ENCODE measurements at places on chromosomes 2 and 18.

DNA sequence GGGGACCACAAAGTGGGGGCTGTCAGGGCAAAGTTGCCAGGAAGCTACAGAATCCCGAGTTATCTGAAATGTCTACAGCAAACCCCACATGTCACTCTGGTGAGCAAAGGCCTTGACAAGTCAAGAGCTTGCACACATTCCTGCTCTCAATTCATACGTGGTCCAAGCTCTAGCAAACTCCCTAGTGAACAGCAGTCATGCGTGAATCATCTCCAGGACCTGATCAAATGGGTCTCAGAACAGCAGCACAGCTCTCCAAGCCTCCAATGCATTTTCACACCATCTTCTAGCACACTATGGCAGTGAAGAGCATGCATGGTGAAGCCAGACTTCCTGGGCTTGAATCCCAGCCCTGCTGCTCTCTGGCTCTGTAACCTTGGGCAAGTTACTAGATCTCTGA is 68.5 kb downstream of the MYO5B start:
- DNase-seq = no peak

DNA sequence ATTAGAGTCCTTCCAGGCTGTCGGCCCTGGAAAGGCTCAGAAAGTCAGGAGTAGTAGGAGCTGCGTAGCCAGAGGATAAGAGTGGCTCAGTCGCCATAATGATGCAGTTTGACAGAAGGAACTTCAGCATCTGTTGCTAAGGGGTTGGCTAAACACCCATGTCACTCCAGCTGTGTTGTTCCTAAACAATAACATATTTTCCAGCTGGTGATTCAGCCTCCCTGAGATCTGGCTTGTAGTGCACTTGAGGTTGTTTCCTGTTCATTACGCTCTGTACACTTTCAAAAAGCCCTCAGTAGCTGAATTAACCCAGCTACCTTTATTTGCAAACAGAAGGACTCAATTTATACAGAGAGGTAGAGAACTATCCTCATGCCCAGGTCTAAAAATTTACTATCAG is 39.7 kb upstream of the EPAS1 start:
- DNase-seq = peak; percentile 94

GRCh38 chr2:54574107-54574859 is 118.2 kb downstream of the SPTBN1 start:
- peak; percentile 57 for DNase-seq

GRCh38 chr2:238704471-238705225 is 143.2 kb upstream of the TWIST2 start:
- DNase-seq = no peak

- DNase-seq = no peak
These were observed 177.2 kb downstream of the NEDD4L start for GRCh38 chr18:58221060-58221725.

DNA sequence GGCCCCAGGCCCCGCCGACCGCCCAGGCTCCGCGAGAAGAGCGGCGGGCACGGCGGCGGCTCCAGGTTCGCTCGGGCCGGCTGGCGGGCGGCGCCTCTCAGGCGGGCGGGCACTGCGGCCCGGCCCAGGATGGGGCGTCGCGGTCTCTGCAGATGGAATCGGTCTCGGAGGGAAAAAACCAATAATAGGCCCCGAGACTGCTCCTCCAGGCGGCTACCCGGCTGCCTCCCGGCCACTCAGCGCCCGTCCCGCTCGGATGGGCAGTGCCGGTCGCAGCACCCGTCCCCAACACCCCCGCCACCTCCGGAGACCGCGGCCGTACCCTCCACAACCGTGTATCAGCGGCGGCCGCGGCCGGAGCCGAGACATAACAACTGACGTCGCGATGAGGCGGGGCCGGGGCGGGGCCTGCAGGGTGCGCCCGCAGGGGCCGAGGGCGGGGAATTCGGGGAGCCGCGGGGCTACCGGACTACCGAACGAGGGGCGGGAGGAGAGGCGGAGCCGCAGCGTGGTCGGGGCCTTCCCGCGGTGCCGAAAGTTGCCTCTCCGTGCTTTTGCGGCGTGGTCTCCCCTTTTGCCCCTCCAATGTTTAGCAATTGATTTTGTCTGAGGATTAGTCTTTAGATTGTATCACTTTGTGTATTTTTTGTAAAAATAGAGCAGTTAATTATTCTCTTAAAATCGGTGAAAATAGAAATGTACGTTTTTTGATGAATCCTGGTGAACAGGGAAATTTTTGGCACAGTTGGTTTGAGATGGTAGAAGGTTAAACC is at the start of gene RNF103:
RNF103 (minus strand) TSS at position 372 of the 773 bp plus-strand sequence. CDS start 979 bp downstream, outside the sequence.
- peak; percentile 86 for DNase-seq

DNA sequence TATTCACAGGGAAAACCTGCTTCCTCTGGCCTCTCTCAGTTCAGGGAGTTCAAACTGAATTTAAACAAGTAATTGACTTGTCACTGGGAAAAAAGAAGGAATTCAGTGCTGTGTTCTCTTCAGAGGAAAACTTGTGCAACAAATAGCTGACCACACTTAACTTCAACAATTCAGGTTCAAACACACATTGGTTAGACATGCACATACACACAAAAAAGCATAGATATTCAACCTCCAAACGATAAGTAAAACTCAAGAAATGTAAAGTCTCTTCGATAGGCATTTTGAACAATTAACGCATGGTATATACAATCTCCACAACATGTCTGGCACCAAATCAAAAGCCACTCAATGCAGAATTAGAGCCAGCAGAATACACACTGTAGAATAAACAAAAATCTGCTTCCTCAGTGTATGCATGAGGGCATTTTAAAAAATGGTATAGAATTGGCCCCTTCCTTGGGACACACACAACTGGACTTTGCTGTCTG is 269.0 kb downstream of the TCF4 start:
- peak; percentile 73 for DNase-seq

GRCh38 chr2:217847115-217847514 is 155.7 kb downstream of the TNS1 start:
- no peak for DNase-seq

GRCh38 chr2:191560411-191560980 is 117.4 kb upstream of the NABP1 start:
- no peak for DNase-seq
